ENCODE measurements at places on chromosomes 12 and 14. TPM values are rescaled to one million over a fixed set of nuclear protein-coding genes. Genes with fewer than 3 reads are reported as not detected.

The COQ5 gene
- 32.6 TPM for total RNA-seq

The FAM234B gene
- total RNA-seq: 6.4 TPM

The DEPDC4 gene
- total RNA-seq: 0.13 TPM

The GSG1 gene
- 1.3 TPM for total RNA-seq

The TMEM30B gene
- 1.7 TPM for total RNA-seq

The RPL10L gene
- not detected for total RNA-seq

The LRRC43 gene
- 6.4 TPM for total RNA-seq

The HELB gene
- 0.86 TPM for total RNA-seq

The FIGNL2 gene
- total RNA-seq: 0.32 TPM

The AQP2 gene
- not detected for total RNA-seq

DNA sequence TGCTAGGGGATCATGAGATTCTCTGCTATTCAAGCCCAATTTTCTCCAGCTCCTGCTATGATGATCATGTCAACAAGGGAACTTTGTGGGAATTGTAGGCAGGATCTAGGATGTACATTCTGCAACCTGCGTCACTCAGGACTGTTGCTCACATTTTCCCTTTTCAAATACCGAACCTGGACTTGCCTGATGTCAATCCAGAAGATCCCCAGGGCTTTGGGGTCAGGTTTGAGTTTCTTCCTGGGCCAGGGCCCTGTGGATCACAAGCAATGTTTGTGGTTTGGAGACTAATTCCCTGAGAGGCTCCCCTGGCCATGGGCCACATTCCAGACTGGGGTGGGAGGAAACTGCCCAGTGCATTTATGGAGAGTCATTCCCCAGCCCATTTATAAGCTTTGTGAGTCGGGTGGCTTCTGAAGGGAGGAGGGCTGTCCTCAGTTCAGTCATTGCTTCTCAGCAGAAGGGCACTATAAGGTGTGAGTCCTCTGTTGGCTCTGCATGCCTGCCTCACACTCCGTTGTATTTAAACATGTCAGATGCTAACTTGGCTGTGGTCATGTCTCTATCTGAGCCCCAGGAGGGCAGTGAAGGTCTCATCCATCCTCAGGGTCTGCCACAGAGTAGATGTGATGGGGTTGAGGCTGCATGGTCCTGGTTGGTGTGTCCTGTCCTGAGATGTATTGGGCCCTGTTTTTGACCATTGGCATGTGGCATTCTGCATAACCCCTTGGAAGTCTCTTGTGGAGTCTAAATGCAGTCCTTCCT is 6.5 kb downstream of the KRT86 start:
- H3K4me3 ChIP-seq: peak overlapping the region; percentile 22
- H3K27ac ChIP-seq: peak overlapping the region; percentile 100
- no peaks in the 10 kb centered on the region for H3K27me3 ChIP-seq
- H3K36me3 ChIP-seq: no peaks in the 10 kb centered on the region
- H3K4me1 ChIP-seq: peaks cover 47% of the 10 kb centered on the region

DNA sequence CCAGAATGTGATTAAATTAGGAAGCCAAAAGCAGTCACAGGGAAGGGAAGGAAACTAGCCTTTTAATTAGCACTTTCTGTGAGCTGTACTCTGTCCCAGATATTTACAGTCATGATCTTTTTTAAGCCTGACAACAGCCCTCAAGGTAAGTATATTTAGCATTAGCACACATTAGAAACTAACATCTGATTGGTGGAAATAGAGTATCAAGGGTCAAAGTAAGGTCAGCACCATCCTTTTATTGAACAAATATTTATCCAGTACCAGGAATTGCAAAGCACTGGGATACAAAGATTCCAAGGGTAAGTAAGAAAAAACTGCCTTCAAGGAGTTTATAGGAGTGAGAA is 28.2 kb downstream of the RPGRIP1 start:
- no peak for DNase-seq
- no peaks in the 10 kb centered on the region for H3K4me1 ChIP-seq
- H3K27ac ChIP-seq: no peak overlapping the region
- H3K36me3 ChIP-seq: no peaks in the 10 kb centered on the region
- peaks cover 16% of the 10 kb centered on the region for H3K27me3 ChIP-seq
- H3K4me3 ChIP-seq: peak overlapping the region; percentile 64

DNA sequence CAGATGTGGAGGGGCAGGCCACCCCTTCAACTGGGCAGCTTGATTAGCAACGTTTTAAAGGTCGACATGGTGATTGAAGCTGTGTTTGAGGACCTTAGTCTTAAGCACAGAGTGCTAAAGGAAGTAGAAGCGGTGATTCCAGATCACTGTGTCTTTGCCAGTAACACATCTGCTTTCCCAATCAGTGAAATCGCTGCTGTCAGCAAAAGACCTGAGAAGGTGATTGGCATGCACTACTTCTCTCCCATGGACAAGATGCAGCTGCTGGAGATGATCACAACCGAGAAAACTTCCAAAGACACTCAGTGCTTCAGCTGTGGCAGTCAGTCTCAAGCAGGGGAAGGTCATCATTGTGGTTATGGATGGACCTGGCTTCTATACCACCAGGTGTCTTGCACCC is 23.9 kb upstream of the AICDA start:
- DNase-seq: no peak
- H3K27me3 ChIP-seq: no peaks in the 10 kb centered on the region
- H3K4me1 ChIP-seq: no peaks in the 10 kb centered on the region

- no peaks in the 10 kb centered on the region for H3K36me3 ChIP-seq
- H3K27me3 ChIP-seq: no peaks in the 10 kb centered on the region
- peaks cover 20% of the 10 kb centered on the region for H3K4me1 ChIP-seq
- no peak for DNase-seq
- no peak overlapping the region for H3K27ac ChIP-seq
Observed at GRCh38 chr14:32726516-32726915, 212.2 kb upstream of the NPAS3 start.

DNA sequence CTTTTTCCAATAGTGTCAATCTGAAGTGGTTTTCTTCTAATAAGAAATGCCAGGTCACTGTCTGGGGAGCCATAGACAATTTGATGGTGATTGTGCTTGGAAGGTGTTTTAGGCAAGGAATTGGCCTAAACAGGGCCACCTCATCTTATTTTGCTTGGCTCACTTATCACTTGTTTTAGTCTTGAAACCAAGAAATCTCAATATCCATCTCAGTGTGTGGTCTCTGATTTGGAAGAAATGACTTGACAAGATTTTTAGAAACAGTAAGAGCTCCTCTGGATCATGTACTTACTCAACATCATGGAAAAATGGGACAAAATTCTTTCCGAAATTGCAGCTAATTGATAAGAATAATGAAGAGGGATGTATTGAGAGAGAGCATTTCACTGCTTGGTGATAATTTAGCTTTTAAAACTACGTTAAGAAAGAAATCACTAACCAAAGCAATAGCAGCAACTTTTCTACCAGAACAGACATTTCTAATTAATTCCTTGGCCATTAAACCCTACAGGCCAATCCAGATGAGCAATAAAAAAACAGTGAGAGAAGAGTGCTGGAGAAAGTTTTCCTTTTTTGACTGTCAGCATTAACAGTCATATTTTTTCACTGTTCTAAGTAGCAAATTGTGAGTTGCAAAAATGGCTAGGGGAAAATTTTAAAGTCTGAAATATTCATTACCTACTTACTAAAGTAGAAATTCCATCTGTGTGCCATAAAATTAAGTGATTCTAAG is 157.3 kb downstream of the AEBP2 start:
- H3K27me3 ChIP-seq: no peaks in the 10 kb centered on the region
- H3K36me3 ChIP-seq: no peaks in the 10 kb centered on the region
- no peak for DNase-seq
- no peaks in the 10 kb centered on the region for H3K4me1 ChIP-seq

GRCh38 chr12:120685522-120685921 is 1.4 kb upstream of the MLEC start:
- peak overlapping the region; percentile 91 for H3K4me3 ChIP-seq
- no peak for DNase-seq
- peaks cover 14% of the 10 kb centered on the region for H3K4me1 ChIP-seq
- no peak overlapping the region for H3K27ac ChIP-seq
- H3K27me3 ChIP-seq: no peaks in the 10 kb centered on the region

DNA sequence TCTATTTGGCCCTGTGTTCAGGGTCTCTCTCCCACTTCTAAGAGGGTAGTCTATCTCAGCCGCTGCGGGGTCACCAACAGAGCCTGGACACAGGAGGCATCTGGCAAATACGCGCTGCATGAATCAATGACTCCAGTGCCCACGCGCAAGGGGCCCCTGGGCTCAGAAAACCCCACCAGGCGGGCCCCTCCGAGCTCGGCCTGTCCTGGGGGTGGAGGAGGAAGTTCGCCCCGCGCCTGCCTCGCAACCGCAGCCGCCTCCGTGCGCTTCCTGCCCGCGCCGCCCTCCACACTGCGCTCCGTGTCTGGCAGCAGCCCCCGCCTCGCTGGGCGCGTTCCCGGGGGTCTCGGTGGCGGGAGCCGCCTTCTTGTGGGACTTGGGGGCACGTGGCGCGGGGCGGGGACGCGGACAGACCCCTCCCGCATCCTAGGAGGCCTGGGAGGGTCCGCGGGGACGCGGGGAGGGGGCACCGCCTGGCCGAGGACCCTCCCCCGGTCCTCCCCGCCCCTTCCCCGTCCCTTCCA is 811 bp upstream of the FBRSL1 start:
- peaks cover 4% of the 10 kb centered on the region for H3K4me1 ChIP-seq
- H3K4me3 ChIP-seq: peak overlapping the region; percentile 71

GRCh38 chr14:21993070-21993469 is 319.5 kb upstream of the OR4E1 start:
- no peak overlapping the region for H3K4me3 ChIP-seq
- H3K27me3 ChIP-seq: no peaks in the 10 kb centered on the region
- no peak overlapping the region for H3K27ac ChIP-seq
- DNase-seq: no peak
- H3K36me3 ChIP-seq: no peaks in the 10 kb centered on the region

DNA sequence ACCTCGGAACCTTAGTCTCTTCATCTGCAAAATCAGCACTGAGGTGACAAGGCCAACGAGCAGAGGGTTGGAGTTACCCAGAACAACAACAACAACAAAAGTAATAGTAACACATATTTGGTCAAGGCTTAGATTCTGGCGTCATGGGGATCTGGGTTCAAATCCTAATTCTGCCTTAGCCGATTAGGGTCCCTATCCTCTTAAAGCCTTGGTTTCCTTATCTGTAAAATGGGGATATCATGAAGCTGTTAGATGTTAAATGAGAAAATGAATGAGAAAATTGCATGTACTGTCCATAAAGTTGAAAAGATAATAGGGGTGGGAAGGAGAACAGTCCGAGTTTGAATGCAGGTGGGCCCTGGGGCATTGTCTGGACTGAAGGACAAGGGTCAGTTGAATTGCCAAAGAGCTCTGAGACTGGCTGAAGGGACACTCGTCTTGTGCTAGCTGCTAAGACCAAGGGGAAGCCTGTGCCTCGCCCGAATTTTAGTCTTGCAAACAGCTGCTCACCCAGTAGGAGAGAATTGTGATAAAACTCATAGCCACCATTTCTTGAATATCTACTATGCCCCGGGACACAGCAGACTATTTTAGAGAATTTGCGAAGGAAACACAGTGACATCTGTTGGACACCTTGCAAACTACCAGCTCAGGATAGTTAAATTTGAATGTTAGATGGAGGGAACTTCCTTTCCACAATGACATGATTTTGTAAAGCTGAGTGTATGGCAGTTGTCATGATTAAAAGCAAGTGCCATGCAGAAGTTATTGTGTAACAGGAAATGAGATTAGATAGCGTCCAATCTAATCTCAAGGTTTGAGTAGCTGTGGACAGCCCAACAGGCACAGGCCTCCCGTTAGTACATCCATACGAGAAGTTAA is 6.8 kb upstream of the HNF1A start:
- DNase-seq: peak; percentile 78
- H3K27ac ChIP-seq: no peak overlapping the region
- no peaks in the 10 kb centered on the region for H3K4me1 ChIP-seq
- H3K27me3 ChIP-seq: peaks cover 3% of the 10 kb centered on the region
- H3K4me3 ChIP-seq: no peak overlapping the region

DNA sequence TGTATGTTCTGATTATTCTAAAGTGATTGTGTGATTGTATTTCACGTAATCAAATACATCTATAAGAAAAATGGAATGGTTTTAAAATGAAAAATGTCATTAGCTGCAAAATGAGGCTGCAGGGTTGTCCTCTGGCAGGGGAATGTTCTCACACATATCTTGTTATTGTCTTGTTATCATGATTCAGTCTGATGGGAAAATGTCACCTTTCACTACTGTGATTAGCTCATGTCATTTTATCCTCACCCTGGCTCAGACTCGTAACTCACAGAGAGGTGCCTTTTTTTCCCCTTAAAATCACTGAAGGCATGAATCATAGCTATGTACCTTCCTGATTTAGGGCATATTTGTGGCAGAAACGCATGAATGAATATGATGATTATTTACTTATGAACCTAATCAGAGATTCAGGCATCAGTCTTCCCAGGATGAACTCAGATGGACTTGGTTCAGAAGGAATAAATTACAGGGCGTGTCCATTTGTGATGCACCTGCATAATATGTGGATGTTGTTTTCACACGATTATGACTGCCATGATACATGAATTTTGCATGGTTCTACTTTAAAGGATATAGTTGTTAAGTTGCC is 1339.2 kb downstream of the AACS start:
- no peak for DNase-seq
- no peak overlapping the region for H3K4me3 ChIP-seq
- no peaks in the 10 kb centered on the region for H3K27me3 ChIP-seq
- H3K4me1 ChIP-seq: no peaks in the 10 kb centered on the region

DNA sequence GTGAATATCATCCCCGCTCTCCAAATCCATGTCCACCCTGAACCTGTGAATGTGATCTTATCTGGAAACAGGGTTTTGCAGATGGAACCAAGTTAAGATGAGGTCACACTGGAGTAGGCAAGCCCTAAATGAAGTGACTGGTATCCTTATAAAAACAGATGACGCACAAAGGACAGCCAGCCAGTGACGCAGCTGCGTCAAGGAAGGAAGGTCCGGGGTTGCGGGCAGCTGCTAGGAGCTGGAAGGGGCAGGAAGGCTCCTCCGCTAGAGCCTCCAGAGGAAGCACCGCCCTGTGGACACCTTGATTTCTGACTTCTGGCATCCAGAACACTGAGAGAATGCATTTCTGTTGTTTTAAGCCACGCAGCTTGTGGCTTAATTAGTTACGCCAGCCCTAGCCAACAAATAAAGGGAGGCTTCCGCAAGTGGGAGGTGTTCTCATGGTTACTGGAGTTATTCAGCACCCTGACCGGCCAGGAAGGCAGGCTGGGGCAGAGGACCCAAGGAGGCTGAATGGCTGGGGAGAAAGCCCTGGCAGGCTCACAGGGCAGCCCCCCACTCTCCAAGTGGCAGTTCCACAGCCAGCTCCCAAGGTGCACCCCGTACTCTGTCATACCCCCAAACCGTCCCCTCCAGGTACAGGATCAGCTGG is 127.6 kb upstream of the NCOR2 start:
- H3K36me3 ChIP-seq: no peaks in the 10 kb centered on the region
- peak; percentile 40 for DNase-seq
- no peak overlapping the region for H3K27ac ChIP-seq
- no peak overlapping the region for H3K4me3 ChIP-seq
- H3K27me3 ChIP-seq: no peaks in the 10 kb centered on the region
- H3K4me1 ChIP-seq: peaks cover 14% of the 10 kb centered on the region

Measured in GM23248 (cell line).